Left ventricle myocardium superior (tissue), 1 donor: ENCODE measurements at places on chromosomes 1 and 21.

GRCh38 chr1:224245188-224245587 is 62.1 kb downstream of the DEGS1 start:
- peak; percentile 77 for DNase-seq

DNA sequence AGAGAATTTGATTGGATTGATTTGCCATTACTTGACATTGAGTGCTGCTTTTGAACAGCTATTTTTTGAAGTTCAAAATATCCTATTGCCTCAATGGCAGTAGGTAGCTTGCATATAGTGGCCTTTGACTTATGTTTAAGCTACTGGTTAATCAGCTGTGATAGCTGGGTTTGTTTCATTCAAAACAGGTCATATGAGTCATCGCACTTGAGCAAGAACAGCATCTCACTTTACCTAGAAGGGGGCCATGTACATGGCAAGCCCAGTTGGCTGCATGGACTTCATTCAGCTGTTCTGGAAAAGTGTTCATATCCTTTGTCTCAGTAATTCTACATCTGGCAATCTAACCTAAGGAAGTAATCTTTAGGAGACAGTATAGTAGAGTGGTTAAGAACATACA is 29.0 kb upstream of the ARID1A start:
- no peak for DNase-seq

DNA sequence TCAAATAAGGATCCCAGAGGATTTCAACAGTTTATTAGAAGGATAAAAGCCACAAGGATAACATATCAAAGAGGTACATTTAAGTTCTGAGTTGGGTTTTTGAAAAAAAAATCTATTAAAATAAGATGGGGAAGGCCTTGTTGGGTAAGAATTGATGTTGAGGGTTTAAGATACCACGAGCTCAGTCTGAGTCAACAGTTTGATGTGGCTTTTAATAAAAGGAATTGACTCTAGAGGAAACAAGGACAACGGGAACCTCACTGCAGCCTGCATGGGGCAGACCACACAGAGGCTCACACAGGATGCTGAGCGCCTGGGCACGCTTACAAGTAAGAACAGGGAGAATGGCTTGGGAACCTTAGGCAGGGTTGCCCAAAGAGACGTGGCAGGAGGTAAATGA is 107.5 kb downstream of the TIAM1 start:
- DNase-seq: no peak

- no peak for DNase-seq
Measured at GRCh38 chr1:200437556-200438203, 27.8 kb upstream of the ZNF281 start.

DNA sequence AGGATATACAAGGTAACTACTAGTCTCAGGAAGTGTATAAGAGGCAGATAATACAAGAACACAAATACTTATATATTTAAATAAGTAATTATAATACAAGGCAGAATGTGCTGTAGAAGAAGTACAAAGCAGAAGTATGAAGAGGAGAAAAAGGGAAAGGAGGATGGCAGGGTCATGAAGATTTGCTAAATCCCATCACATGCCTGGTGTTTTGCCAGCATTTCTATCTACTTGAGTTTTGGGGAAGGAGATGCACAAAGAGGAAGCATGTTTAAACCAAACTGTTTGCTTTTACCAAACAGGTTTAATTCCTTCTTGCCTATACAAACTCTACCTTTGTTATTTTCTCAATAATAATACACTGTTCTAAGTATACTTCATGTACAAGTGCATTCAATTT is 60.9 kb upstream of the PODN start:
- DNase-seq: no peak

- DNase-seq: no peak
Measured at GRCh38 chr1:63330331-63330916, 8.1 kb downstream of the FOXD3 start.

DNA sequence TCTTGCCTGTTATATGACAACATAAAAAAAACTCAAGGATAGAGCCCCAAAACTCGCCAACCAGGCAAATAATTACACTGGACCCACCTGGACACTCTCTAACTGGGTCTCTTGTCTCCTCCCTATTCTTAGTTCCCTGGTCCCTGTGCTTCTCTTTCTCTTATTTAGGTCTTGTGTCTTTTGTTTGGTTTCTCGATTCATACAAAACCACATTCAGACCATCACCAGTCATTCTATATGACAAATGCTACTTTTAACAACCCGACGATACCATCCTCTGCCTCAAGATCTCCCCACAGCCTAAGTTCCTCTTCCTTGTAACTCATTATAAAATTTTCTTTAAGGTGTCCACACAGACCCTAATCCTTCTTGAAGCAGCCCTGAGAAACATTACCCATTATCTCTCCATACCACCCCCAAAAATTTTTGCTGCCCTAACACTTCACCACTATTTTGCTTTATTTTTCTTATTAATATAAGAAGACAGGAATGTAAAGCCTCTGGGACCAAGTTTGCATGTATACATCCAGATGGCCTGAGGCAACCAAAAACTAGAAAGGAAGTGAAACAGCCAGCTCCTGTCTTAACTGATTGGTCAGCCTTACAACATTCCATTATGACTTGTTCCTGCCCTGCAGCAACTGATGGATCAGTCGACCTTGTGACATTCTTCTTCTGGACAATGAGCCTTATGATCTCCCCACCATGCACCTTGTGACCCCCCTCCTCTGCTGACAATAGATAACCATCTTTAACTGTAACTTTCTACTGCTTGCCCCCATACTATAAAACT is 638.2 kb downstream of the AMY1C start:
- no peak for DNase-seq

DNA sequence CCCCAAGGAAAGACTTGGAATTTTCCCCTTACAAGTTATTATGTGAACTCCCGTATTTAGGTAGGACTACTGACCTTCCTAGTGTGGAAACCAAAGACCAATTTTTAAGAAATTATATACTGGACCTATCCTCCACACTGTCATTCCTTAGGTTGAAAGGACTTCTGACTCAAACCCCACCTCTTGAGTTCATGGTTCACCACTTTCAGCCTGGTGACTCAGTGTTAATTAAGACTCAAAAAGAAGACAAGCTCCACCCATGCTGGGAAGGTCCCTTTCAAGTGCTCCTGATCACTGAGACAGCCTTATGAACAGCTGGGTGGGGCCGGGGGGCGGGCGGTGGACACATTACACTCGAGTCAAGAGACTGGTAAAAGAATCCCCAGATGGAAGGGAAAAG is 113.2 kb downstream of the LRRC53 start:
- DNase-seq: no peak

- DNase-seq: no peak
Measured at GRCh38 chr1:22037520-22037919, 15.0 kb upstream of the CDC42 start.

DNA sequence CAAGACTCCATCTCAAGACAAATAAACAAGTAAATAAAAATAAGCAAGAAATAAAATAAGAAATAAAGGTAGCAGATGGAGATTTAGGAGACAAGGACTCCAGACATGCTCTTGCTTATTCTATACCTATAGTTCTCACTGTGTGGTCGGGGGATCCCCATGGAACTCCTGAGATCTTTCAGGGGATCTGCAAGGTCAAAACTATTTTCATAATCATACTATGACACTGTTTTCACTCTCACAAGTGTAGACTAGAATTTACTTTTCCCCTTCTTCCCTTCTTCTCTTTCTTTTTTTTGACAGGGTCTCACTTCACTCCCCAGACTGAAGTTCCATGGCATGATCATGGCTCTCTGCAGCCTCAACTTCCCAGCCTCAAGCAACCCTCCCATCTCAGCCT is 29.8 kb upstream of the NLRP3 start:
- DNase-seq: no peak

DNA sequence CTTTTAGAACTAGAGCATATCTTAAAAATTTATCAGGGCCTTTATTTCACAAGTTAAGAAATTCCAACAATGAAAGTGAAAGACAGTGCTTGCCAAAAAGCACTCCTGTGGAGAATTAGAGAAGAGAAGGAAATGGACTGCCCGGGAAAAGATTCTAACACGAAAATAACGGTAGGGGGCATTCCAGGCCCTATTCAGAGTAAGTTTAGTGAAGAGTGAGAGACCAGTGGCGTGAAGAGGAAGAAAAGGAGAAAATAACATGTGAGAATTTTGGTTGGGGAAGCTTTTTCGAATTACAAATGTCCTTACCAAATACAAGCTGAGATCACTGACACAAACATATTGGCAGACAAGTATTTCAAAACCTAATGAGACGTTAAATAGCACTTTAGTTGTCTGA is 38.4 kb upstream of the RBM34 start:
- DNase-seq: no peak

DNA sequence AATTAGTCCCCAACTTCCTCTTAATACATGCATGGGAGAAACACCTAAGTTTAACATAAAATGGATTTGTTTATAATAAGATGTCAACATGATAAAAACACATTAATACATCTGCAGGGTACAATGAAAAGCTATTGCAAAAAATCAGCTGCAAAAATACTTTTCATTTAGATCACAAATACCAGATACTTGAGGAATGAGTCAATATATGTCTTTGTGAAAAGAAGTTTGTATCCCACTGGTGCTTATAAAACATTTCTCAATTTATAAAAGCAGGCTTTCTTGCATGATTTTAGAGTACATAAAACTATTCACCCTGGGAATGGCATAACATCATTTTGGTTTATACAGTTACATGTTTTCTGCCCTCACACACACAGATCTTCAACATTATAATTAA is 18.6 kb upstream of the PRKAA2 start:
- no peak for DNase-seq

GRCh38 chr1:94734963-94735901 is 84.9 kb upstream of the SLC44A3 start:
- DNase-seq: peak; percentile 44

- DNase-seq: no peak
Measured at GRCh38 chr1:183301239-183301638, 115.2 kb downstream of the LAMC2 start.

- DNase-seq: no peak
Measured at GRCh38 chr1:203099805-203100515, 14.1 kb upstream of the MYOG start.

DNA sequence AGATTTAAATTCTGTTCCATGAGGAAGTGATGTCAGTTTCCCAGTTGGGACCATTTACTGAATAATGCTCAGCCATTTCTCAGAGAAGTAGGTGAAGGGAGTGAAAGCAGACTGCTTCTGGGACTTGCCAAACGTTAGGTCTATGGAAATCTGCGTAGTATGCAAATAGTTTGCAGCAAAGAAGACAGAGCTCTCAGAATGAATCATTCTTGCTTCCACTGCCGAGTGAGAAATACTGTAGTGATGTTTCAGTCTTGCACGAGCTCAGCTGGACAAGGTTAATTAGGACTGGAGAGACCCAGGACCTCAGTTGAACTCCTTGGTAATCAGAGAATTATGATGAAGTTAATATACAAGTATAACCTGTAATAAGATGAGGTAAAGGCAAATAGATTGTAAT is 317.7 kb upstream of the DAB1 start:
- DNase-seq: no peak

DNA sequence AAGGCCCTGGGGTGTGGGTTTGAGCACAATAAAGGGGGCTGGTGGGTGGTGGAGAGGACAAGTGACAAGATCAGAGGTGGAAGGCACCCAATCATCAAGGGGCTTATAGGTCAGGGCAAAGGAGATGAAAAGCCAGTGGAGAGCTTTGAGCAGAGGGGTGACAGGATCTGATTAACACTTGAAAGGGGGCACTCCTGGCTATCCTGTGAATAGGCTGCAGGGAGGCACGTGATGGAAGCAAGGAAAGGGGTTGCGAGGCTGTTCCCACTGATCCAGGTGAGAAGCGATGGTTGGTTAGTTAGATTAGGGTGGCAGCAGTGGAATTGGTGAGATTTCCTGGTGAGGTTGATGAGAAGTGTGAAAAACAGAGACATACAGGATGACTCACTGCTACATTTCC is 80.6 kb downstream of the WLS start:
- no peak for DNase-seq

DNA sequence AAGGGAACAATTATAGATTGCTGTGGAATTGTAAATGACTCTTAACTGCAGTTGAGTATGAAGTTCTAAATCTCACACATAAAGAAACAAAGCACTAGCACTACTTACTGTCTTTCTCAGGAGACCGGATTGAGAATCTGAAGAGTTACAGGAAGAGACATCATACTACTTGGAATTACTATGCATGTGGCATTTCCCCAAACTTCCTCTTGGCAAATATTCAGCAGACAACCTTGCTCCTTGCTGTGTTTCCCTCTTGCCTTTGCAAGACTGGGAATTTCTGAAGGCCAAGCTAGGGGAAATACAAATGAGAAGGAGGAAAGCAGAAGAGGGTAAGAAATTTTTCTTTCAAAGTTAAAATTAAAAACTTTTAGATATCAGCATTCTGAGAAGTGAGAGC is 173.6 kb upstream of the KCTD3 start:
- DNase-seq: no peak

GRCh38 chr1:217188280-217189237 is 442.3 kb downstream of the GPATCH2 start:
- DNase-seq: no peak

- DNase-seq: peak; percentile 62
Measured at GRCh38 chr21:34351786-34352241, 12.0 kb upstream of the KCNE2 start.

GRCh38 chr1:115685029-115685705 is 43.4 kb downstream of the VANGL1 start:
- DNase-seq: no peak

DNA sequence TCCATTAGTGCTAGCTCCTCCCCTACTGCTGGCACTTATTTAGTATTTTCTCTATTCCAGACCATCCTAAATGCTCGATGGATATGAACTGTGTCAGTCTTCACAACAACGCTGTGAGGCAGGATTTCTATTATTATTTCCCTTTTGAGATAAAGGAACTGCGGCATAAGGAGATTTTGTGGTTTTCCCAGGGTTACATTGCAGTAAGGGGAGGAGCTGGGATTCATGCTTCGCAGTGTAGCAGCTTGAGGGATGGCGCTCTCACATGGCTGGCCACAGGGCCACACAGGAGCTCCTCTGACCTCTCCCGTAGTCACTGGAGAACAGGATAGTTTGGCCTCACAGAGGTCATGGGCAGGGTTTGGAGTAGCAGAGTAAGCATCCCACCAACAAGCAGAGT is 116.9 kb downstream of the BEND5 start:
- DNase-seq: no peak

- no peak for DNase-seq
Measured at GRCh38 chr1:11335417-11336056, 62.5 kb downstream of the UBIAD1 start.

GRCh38 chr1:89005286-89006151 is 13.1 kb upstream of the KYAT3 start:
- no peak for DNase-seq

DNA sequence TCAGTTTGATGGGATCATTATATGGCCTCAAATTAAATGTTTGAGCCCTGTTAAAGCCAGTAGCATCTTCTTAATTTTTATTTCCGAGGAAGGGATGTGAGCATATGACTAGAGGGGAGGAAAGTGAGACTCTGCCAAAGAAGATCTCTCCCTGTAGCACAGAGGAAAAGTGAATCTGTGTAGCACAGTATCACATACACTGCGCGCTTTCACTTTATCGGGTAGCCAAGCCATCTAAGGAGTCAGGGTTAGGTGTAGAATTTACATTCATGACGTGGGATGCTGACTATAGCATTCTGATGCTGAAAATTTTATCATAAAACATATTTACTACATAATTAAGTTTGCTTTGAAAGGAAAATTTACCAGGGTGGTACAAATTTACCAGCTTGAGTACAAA is 24.0 kb downstream of the LRRC8D start:
- no peak for DNase-seq
